Glutamatergic neuron (in vitro differentiated cells): ENCODE measurements at places on chromosomes 1 and 21. TPM values are rescaled to one million over a fixed set of nuclear protein-coding genes. Genes with fewer than 3 reads are reported as not detected.

RAP1GAP gene
- total RNA-seq, result 4.8 TPM

- H3K4me3 ChIP-seq, result no peak overlapping the region
- no peak for DNase-seq
- peaks cover 12% of the 10 kb centered on the region for H3K27me3 ChIP-seq
- H3K36me3 ChIP-seq, result peaks cover 12% of the 10 kb centered on the region
Measured at GRCh38 chr1:17632541-17633184, 93.2 kb downstream of the ARHGEF10L start.

DNA sequence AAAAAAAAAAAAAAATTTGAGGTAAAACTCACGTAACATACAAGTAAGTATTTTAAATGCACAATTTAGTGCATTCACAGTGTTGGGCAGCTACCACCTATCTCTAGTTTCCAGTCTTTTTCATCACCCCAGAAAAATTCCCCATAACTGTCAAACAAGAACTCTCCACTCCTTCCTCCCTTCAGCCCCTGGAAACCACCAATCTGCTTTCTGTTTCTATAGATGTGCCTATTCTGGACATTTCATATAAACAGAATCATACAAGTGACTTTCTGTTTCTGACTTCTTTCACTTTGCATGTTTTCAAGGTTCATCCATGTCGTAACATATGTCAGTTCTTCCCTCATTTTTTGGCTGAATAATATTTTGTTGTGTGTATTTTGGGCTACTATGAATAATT lies 24.9 kb upstream of the ETS2 start:
- no peak overlapping the region for H3K4me3 ChIP-seq
- no peak for DNase-seq
- H3K4me1 ChIP-seq, result no peaks in the 10 kb centered on the region
- no peaks in the 10 kb centered on the region for H3K27me3 ChIP-seq
- no peak overlapping the region for H3K27ac ChIP-seq

SLC5A9 gene
- total RNA-seq, result not detected

DNA sequence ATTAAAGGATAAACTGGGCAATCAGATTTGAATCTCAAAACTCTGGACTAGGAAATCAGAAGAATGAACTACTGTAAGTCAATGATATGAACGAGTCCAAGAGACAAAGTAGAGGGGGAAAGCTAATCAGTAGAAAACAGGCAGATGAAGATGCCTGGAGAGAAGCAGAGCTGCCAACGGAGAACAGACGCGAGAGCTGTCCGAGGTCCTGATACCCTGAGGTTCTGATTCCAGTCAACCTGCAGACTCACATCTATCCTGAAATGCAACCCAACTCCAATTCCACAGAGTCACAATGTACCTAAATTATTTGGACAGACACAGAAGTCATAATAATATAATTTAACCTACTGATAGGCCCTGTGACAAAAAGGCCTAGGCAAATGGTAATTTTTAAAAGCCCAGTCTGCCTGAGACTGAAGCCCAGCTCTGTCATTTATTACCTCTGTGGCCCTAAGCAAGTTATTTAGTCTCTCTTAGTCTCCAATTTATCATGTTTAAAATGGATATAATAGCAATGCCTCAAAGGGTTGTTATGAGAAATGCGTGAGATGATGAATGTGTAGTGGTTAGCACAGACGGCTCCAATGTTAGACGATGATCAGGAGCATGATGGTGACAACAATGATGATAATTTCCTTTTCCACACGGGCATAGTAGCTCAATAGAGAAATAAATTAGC lies 33.4 kb downstream of the RGS7 start:
- DNase-seq, result no peak
- peaks cover 15% of the 10 kb centered on the region for H3K4me1 ChIP-seq
- H3K27ac ChIP-seq, result no peak overlapping the region
- H3K36me3 ChIP-seq, result no peaks in the 10 kb centered on the region
- H3K4me3 ChIP-seq, result no peak overlapping the region

- DNase-seq, result no peak
- no peak overlapping the region for H3K4me3 ChIP-seq
- no peak overlapping the region for H3K27ac ChIP-seq
- H3K27me3 ChIP-seq, result peaks cover 5% of the 10 kb centered on the region
- H3K4me1 ChIP-seq, result peaks cover 2% of the 10 kb centered on the region
Measured at GRCh38 chr1:117757668-117758067, 151.8 kb downstream of the TENT5C start.

- no peak overlapping the region for H3K27ac ChIP-seq
- no peak overlapping the region for H3K4me3 ChIP-seq
- no peaks in the 10 kb centered on the region for H3K36me3 ChIP-seq
- no peaks in the 10 kb centered on the region for H3K27me3 ChIP-seq
- DNase-seq, result no peak
Measured at GRCh38 chr21:18723171-18723570, 319.6 kb upstream of the TMPRSS15 start.

GRCh38 chr1:17665950-17666720 lies 89.0 kb upstream of the ACTL8 start:
- H3K27ac ChIP-seq, result no peak overlapping the region
- H3K36me3 ChIP-seq, result no peaks in the 10 kb centered on the region
- no peak for DNase-seq
- no peak overlapping the region for H3K4me3 ChIP-seq

TMEM200B gene
- 5.8 TPM for total RNA-seq

DNA sequence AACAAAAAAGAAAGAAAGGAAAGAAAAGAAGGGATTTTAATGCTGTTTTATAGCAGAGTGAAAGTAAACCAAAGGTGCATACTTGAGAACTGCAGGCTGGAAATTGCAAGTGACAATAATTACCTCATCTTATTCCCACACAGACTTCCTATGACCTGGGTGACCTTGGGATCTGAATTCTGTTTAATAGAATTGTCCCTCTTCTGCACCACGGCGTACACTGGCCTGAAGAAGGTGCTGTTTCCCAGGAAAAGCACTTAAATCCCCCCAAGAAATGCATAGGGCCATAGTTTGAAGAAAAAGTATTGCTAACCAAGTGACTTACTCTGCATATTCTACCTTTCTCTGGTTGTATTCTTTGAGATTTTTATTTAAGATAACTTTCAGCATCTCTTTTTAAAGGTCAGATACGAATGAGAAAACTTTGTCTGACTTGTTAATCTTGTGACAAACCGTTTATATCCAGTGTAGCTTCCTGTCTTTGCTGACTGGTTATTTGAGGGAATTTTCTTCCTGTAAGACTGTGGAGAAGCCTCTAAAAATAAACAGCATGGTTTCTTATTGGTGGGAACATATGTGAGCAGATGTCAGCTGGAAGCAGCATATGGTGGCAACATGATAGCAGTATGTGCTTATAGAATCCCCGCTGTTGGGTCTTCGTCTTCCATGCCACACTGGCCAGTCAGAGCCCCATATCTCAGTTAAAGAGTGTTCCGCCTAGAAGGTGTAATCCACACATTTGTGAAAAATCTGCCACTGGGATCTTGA lies 16.3 kb downstream of the TGFB2 start:
- H3K4me3 ChIP-seq, result peak overlapping the region; percentile 36
- peaks cover 8% of the 10 kb centered on the region for H3K27me3 ChIP-seq
- H3K27ac ChIP-seq, result peak overlapping the region; percentile 94

GRCh38 chr21:36386031-36386642 lies 945 bp downstream of the CHAF1B start:
- H3K36me3 ChIP-seq, result peaks cover 1% of the 10 kb centered on the region
- H3K4me1 ChIP-seq, result peaks cover 3% of the 10 kb centered on the region
- no peak for DNase-seq
- no peak overlapping the region for H3K27ac ChIP-seq

GRCh38 chr21:30306884-30307283 lies 13.2 kb downstream of the KRTAP26-1 start:
- no peaks in the 10 kb centered on the region for H3K27me3 ChIP-seq
- no peak for DNase-seq
- H3K4me3 ChIP-seq, result no peak overlapping the region

CELA3A gene
- total RNA-seq, result not detected

GRCh38 chr1:10639775-10640578 lies 156.5 kb downstream of the CASZ1 start:
- peaks cover 5% of the 10 kb centered on the region for H3K27me3 ChIP-seq
- no peak overlapping the region for H3K27ac ChIP-seq
- H3K36me3 ChIP-seq, result no peaks in the 10 kb centered on the region
- peak; percentile 64 for DNase-seq

- H3K27me3 ChIP-seq, result peaks cover 5% of the 10 kb centered on the region
- H3K27ac ChIP-seq, result peak overlapping the region; percentile 96
- H3K4me1 ChIP-seq, result peaks cover 8% of the 10 kb centered on the region
- H3K36me3 ChIP-seq, result no peaks in the 10 kb centered on the region
- peak overlapping the region; percentile 99 for H3K4me3 ChIP-seq
Measured at GRCh38 chr1:151165281-151165737, 393 bp downstream of the LYSMD1 start.

PGBD5 gene
- total RNA-seq, result 72.4 TPM

SLFNL1 gene
- total RNA-seq, result 0.20 TPM

UTS2 gene
- total RNA-seq, result not detected

AMY2A gene
- not detected for total RNA-seq

CR1L gene
- total RNA-seq, result not detected

DNA sequence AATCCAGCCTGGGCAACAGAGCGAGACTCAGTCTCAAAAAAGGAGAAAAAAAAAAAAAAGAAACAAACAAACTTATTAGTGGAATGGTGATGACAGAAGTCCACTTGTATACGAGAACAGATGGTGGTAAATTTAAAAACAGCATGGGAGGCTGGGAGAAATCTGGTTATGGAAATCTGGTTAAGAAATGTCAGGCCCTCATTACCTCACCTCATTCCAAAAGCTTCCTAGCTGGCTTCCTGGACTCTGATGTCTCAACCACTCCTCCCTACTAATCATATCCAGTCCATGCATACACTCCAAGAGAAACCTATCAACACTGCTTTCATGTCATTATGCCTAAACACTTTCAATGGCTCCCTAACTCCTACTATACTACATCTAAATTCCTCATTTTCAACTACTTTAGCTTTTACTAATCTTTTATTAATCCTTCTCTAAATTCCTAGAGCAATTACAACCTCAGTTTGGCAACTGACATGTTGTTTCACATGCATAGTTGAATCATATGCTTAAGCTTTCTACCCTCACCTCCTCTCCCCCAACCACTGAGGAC lies 52.9 kb downstream of the FOXJ3 start:
- no peak for DNase-seq
- no peaks in the 10 kb centered on the region for H3K36me3 ChIP-seq
- peaks cover 9% of the 10 kb centered on the region for H3K4me1 ChIP-seq
- no peaks in the 10 kb centered on the region for H3K27me3 ChIP-seq

LCE2B gene
- not detected for total RNA-seq

FLG2 gene
- total RNA-seq, result not detected

KRTAP12-2 gene
- not detected for total RNA-seq

GRCh38 chr1:51421964-51422363 lies 91.6 kb upstream of the TTC39A start:
- H3K27ac ChIP-seq, result peak overlapping the region; percentile 96
- H3K36me3 ChIP-seq, result no peaks in the 10 kb centered on the region
- peaks cover 3% of the 10 kb centered on the region for H3K27me3 ChIP-seq
- H3K4me3 ChIP-seq, result peak overlapping the region; percentile 91
- H3K4me1 ChIP-seq, result peaks cover 37% of the 10 kb centered on the region
- DNase-seq, result no peak

PPIAL4G gene
- total RNA-seq, result 0.61 TPM

DNA sequence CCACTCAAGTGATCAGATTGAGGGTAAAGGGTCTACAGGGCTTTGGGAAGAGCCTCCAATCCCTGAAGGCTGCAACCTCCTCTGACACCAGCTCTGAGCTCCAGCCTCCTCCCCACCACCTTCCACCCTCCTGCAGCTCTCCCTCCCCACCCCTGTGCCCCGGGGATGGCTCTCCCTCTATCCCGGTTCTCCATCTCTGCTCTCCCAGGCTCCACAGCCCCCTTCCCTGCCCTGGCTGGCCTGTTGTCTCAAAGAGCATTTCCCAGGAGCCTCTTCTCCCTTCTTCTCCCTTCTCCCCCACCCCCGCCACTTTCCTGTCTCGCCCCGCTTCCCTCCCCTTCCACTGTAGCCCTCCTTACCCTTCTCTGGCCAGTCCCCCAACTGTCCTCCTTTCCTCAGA lies 1.1 kb downstream of the PLEKHA6 start:
- peak; percentile 75 for DNase-seq
- peaks cover 16% of the 10 kb centered on the region for H3K27me3 ChIP-seq
- H3K27ac ChIP-seq, result peak overlapping the region; percentile 99
- H3K4me1 ChIP-seq, result peaks cover 27% of the 10 kb centered on the region

GRCh38 chr1:184647471-184647870 lies 107.2 kb downstream of the EDEM3 start:
- H3K27ac ChIP-seq, result no peak overlapping the region
- no peak overlapping the region for H3K4me3 ChIP-seq
- H3K36me3 ChIP-seq, result peaks cover 14% of the 10 kb centered on the region
- H3K27me3 ChIP-seq, result no peaks in the 10 kb centered on the region
- no peak for DNase-seq

DNA sequence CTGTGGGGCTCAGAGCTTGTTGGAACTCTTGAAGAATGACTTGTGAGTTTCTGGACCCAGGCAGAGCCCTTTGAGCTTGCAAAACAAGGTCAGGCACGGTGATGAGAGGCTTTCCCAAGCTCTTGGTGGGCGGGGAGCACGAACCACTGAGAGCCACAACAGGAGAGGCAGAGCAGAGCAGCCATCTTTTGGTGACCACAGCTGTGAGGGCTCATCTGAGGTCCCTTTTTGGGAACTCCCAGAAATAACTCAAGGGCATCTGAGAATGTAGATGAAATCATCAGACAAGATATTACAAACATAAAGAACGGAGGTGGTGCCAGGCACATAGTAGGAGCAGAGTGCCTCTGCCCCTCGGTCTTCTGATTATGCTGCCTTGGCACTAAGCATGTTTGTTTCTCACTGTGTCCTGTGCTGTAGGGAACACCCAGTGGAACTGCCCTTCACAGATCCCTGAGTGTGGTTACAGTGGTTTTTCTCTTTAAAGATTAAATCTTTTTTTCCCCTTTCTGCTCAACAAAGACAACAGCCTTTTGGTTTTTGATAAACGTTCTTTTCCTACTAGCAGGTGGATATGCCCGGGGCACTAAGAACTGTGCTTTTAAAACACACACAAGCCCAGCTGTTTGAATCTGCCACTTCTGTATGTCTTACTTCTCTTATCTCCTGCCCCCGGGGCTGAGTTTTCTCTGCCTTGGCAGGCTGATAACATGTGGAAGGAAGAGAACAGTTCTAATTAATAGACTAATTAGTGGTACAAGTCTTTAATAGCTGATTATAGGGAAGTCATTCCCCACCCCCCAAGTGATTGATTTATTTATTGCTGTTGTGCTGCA lies 37.7 kb downstream of the CD34 start:
- no peaks in the 10 kb centered on the region for H3K4me1 ChIP-seq
- no peaks in the 10 kb centered on the region for H3K36me3 ChIP-seq
- no peak overlapping the region for H3K4me3 ChIP-seq
- no peak overlapping the region for H3K27ac ChIP-seq

GRCh38 chr21:17548262-17548661 lies 35.4 kb downstream of the CXADR start:
- H3K27me3 ChIP-seq, result peaks cover 7% of the 10 kb centered on the region
- H3K4me1 ChIP-seq, result no peaks in the 10 kb centered on the region
- H3K27ac ChIP-seq, result peak overlapping the region; percentile 64
- no peak overlapping the region for H3K4me3 ChIP-seq
- H3K36me3 ChIP-seq, result no peaks in the 10 kb centered on the region
